ENCODE measurements at places on chromosomes 7 and 10.

- no peak overlapping the region for H3K27ac ChIP-seq
- no peak for DNase-seq
- H3K4me1 ChIP-seq: peaks cover 4% of the 10 kb centered on the region
- no peaks in the 10 kb centered on the region for H3K36me3 ChIP-seq
- peaks cover 28% of the 10 kb centered on the region for H3K27me3 ChIP-seq
These were observed 20.0 kb downstream of the KCP start for GRCh38 chr7:128890306-128891109.

GRCh38 chr7:22851145-22851544, 28.5 kb upstream of the TOMM7 start:
- no peak for DNase-seq
- H3K27me3 ChIP-seq: peaks cover 4% of the 10 kb centered on the region
- no peak overlapping the region for H3K27ac ChIP-seq
- no peaks in the 10 kb centered on the region for H3K36me3 ChIP-seq
- H3K4me1 ChIP-seq: peaks cover 26% of the 10 kb centered on the region

DNA sequence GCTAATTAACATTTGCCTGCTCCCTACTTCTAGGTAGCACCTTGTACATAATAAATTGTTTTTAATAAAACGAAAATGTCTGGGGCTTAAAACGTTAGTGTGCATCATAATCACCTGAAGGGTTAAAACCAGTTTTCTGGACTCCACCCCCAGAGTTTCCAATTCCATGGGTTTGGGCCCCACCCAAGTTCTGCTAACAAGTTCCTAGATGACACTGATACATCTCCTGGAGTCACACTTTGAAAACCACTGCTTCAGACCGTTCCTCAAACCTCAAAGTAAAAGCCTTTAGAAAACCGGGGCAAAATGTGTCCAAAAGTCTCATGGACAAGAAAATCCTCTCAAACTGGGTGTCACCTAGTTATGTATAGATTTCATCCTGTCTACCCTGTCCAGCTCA, 9.3 kb downstream of the OSBPL3 start:
- no peak overlapping the region for H3K4me3 ChIP-seq
- no peaks in the 10 kb centered on the region for H3K27me3 ChIP-seq
- no peak overlapping the region for H3K27ac ChIP-seq
- H3K36me3 ChIP-seq: no peaks in the 10 kb centered on the region

DNA sequence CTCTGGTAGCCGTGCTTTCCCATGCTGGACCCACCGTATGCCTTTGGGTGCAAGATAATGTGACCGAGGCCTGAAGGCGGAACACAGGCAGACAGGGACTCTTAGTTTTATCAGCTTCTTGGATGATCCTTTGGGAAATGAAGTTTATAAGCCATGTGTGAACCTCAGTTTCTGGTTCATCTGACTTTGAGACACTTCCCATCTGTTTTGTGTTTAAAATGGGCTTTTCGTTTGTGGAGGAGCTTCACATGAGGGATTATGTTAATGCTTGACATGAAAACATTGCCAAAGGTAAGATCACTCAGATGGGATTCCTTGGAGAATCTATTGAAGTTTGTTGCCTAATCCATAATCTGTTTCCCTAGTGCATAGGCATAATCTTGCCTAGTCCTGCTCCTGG, 249.8 kb upstream of the LYZL1 start:
- H3K36me3 ChIP-seq: no peaks in the 10 kb centered on the region
- no peak overlapping the region for H3K27ac ChIP-seq
- no peak for DNase-seq
- no peak overlapping the region for H3K4me3 ChIP-seq

DNA sequence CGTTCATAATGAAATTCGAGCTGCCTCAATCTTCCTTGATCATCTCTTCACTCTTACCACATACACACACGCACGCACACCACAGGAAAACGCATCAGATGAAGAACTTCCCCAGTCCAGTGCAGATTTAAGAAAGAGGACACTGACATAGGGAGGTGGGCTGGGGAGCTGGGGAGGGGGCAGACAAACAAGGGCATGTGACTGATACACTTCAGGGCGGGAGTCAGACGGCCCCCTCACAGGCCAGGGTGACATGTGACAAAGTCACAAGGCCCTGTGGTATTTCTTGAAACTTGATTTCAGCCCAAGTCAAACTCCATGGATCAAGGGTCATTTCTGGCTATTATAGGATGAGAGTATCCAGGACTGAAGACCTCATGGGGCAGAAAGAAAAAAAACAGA, 82.6 kb downstream of the KCNMA1 start:
- H3K36me3 ChIP-seq: no peaks in the 10 kb centered on the region
- no peaks in the 10 kb centered on the region for H3K4me1 ChIP-seq
- no peak overlapping the region for H3K4me3 ChIP-seq
- DNase-seq: no peak

DNA sequence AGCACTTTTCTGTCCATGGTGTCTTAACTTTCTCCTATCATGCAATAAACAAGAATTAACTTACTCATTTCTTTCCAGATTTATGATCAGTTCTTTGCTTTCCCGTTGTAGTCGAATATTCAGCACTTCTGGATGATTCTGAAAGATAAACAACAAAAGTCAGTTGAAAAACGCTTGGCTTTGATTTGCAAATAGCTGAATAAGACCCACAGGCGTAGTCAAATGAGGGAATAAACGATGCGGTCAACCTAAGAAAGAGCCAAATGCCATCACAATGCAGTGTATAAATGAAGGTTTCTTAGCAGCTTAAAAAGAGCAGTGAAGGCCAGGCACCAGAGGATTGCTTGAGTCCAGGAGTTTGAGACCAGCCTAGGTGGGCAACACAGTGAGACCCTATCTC, 109.4 kb downstream of the ADAM12 start:
- no peaks in the 10 kb centered on the region for H3K4me1 ChIP-seq
- DNase-seq: no peak
- H3K27me3 ChIP-seq: peaks cover 4% of the 10 kb centered on the region

DNA sequence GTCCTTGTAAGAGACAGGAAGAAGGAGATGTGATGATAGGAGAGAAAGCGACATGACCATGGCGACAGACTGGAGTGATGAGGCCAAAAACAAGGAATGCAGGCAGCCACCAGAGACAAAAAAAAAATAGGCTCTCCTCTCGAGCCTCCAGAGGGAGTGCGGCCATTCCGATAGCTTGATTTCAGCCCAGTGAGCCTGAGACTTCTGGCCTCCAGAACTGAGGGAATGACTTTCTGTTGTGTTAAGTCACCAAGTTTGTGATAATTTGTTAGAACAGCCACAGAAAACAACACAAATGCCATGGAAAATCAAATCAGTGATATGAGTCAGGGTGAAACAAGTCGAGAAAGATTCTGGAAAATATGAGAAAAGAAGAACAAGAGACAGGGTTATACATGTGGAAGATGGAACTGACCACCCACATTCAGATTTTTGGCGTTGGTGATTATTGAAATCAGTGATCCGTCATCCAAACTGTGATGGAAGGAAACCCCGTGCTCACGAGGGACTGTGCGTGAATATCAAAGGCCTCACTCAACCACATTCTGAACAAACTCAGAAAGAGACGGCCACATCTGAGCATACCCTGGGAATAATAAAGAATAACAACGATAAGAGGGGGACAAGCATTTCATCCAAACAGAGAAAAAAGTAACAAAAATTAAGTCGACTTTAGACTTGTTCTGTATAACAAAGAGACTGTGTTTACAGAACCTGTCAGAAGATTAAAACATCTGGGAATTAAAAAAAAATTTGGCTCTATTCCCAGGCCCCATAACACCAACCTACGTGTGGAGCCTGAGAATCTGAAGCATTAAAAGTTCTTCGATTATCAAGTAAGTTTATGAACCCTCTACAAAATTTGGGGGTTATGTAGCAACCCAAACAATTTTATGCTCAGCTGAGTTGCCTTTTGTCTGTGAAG, 72.1 kb downstream of the EEPD1 start:
- H3K4me1 ChIP-seq: no peaks in the 10 kb centered on the region
- DNase-seq: no peak
- no peaks in the 10 kb centered on the region for H3K36me3 ChIP-seq

GRCh38 chr10:78250313-78251015, 216.8 kb downstream of the RPS24 start:
- peaks cover 10% of the 10 kb centered on the region for H3K27me3 ChIP-seq
- H3K36me3 ChIP-seq: peaks cover 2% of the 10 kb centered on the region
- DNase-seq: no peak

- no peak overlapping the region for H3K27ac ChIP-seq
These were observed 79.6 kb downstream of the ANKRD7 start for GRCh38 chr7:118304100-118304499.

DNA sequence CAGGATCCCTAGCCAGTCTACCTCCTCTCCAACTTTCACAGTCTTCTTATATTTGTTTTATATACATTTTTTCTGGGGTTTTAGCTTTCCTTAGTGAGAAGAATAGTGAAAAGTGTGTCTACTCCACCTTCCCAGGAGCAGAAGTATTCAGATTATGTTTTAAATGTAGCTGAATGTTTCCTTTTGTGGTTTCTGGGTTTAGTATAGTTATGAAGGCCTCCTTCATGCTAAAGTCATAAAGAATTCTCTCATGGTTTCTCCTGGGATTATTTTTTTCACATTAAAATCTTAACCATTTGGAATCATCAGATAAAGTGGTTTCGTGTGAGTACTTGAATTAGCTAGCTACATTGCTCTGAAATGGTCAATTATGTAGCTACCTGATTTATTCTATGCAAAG, 50.9 kb downstream of the ANKMY2 start:
- H3K36me3 ChIP-seq: no peaks in the 10 kb centered on the region
- H3K4me3 ChIP-seq: no peak overlapping the region
- no peaks in the 10 kb centered on the region for H3K27me3 ChIP-seq
- no peaks in the 10 kb centered on the region for H3K4me1 ChIP-seq

DNA sequence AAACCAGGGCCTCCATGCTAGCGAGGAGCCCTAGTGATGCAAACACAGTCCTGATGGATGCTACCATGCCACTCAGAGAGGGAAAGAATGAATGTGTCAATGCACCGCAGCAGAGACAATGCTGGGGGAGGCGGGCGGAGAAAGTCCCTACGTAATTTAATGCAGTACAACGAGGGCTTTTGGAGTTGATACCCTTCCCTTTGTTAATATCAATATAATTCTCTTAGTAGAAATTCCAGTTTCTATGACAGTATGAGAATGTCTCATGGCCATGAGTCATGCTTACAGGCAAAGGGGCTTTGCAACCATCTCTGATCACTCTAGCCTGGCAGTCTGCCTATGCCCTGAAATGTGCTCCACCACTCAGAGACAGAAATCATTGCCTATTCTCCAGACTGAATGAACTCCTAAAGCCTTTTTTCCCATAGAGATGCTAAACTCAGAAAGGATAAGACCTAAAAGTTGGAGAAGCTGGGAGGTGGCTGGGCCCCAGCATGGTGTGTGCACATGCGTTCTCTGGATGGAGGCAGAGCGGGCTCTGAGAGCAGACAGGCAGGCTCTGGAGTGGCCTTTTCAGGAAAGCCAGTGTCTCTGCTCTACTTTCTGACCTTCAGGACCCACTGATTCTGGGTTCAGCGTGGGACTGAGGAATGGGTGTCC, 20.3 kb upstream of the GIMAP2 start:
- no peaks in the 10 kb centered on the region for H3K27me3 ChIP-seq
- H3K4me1 ChIP-seq: peaks cover 9% of the 10 kb centered on the region
- H3K4me3 ChIP-seq: no peak overlapping the region
- peaks cover 8% of the 10 kb centered on the region for H3K36me3 ChIP-seq
- no peak for DNase-seq

- no peak overlapping the region for H3K4me3 ChIP-seq
- H3K4me1 ChIP-seq: no peaks in the 10 kb centered on the region
- no peak for DNase-seq
- no peak overlapping the region for H3K27ac ChIP-seq
These were observed 11.8 kb upstream of the MIOS start for GRCh38 chr7:7554649-7555575.

GRCh38 chr7:129898007-129898406, 54.8 kb downstream of the UBE2H start:
- no peaks in the 10 kb centered on the region for H3K36me3 ChIP-seq
- DNase-seq: no peak
- no peak overlapping the region for H3K27ac ChIP-seq

- no peak overlapping the region for H3K4me3 ChIP-seq
- H3K27me3 ChIP-seq: no peaks in the 10 kb centered on the region
- no peaks in the 10 kb centered on the region for H3K4me1 ChIP-seq
These were observed 36.0 kb upstream of the SRGN start for GRCh38 chr10:69051710-69052487.

- no peak overlapping the region for H3K27ac ChIP-seq
- no peaks in the 10 kb centered on the region for H3K36me3 ChIP-seq
- no peak overlapping the region for H3K4me3 ChIP-seq
- peaks cover 32% of the 10 kb centered on the region for H3K27me3 ChIP-seq
- no peak for DNase-seq
These were observed 115.2 kb downstream of the GRID1 start for GRCh38 chr10:86251426-86251825.

- H3K27ac ChIP-seq: no peak overlapping the region
- peaks cover 33% of the 10 kb centered on the region for H3K4me1 ChIP-seq
- H3K4me3 ChIP-seq: no peak overlapping the region
These were observed 67.4 kb upstream of the PDCD4 start for GRCh38 chr10:110804376-110804775.

Measured in naive B cell (primary cell).